HS-27A (cell line): ENCODE measurements at places on chromosomes 7 and 10.

DNA sequence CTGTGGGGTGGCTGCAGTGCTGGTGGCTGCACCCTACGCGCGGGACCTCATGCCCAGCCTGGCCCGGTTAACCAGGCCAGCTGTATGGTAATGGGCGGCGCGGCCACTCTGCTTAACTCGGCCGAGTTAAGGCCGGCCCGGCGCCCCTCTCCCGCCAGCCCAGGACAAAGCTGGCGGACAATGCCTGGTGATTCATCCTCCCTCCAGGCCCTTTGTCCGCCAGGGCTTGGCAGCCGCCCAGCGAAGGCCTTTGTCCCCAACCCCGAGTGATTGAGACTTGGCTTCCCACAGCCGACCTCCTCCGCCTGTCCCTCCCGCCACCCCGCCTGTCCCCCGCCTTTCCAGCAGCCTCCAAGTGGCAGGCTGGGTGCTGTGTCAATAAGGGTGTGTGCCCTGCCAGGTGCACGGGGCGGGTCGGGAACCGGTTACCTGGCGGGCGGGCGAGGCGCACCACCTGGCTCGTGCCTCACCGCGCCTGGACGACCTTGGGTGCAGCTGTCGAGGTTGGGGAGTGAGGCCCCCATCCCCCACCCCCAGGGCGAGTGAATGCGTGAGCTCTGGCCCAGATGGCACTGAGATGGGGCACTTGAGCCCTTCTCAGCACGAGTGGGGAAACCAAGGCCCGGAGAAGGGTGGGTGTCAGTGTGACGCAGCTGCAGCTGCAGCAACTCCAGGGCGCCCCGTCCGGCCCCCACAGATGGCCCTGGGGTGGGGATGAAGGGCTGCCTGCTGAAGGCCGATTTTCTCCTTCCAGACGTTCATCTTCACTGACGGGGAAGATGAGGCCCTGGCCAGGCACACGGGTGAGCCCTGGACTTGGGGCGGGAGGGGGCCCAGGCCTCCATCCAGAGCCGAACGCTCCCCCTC is 4.6 kb downstream of the LFNG start:
- DNase-seq: no peak

GRCh38 chr7:151590850-151591771 is 71.4 kb upstream of the RHEB start:
- DNase-seq: no peak

DNA sequence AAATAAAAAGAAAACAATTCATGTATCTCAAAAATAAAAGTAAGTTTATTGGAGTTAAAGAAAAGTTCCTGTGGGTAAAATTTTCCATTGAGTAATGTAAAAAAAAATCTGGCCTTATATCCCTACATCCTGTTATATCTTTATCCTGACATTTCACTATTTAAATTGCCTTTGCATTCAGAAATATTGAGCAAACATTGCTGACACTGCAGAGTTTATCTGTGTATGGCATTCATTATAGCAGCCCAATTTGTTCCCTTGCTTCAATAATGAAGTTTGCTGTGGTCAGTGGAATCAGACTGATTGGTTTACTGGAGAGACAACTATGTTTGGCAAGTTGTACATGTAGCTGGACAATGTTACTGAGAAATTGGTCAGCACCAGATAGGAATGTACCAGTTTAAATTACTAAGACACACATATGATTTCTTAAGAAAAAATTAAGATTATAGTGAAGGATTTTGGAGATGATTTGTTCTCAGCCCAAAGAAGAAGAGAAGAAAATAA is 271.7 kb downstream of the ANKRD7 start:
- DNase-seq: no peak

DNA sequence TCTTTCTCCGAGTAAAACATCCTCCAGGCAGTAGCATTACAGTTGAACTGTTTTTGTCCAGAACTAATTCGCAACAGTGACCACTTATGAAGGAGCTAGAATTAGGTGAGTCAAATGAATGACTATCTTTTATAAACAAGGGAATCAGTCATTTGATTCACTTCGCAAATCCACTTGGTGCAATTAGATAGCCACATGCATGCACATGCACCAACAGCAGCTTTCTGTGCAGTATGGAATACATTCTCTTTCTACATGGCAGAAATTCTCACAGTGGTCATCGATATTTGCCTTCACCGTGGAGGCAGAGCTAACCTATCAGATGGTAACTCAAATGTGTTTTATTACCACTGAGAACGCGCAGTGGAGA is 118.8 kb downstream of the CDK6 start:
- DNase-seq: no peak

DNA sequence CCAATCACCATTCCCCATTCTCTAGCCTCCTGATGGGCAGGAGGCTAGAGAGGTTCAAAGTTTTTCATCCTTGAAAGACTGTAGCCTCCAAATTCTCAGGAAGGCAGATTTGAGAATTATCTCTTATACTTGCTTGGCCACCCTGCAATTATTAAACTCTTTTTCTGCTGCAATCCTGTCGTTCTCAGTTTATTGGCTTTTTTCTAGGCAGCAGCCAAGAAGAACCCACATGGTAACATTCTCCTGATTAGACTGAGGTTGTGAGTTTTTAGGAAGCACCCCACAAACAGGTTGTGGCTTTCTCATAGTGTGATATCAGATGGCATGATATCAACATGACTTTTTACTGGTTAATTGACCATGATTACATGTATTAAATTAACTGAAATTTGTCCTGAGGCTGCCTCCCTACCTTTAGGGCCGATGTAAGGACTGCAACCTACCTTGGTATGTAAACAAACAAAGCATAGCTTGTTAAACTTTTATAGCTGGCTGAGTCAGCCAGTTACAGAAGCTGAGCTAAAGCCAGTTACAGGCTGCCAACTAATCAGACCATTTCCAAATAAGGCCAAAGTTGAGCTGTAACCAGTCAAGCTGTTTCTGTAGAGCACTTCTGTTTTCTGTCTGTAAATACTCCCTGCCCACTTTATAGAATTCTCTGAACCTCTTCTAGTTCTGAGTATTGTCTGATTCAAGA is 3.2 kb upstream of the ZNF248 start:
- no peak for DNase-seq

DNA sequence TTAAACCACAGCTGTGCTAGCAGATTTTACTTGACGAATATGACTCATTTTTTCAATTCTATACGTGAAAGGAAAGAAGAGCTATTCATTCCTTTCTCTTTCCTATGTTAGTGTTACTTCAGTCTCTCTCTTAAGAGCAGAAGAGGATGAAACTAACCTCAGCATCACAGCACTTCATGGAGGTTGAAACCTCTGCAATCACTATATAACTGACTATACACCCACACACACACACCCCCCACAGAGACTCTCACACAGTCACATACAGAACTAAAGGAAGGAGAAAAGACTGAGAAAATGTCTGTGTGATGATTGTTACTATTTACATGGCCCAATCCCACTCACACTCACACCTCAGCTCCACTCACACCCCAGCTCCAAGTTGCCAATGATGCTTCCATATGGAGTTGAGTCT is 104.2 kb downstream of the KIF20B start:
- DNase-seq: no peak

DNA sequence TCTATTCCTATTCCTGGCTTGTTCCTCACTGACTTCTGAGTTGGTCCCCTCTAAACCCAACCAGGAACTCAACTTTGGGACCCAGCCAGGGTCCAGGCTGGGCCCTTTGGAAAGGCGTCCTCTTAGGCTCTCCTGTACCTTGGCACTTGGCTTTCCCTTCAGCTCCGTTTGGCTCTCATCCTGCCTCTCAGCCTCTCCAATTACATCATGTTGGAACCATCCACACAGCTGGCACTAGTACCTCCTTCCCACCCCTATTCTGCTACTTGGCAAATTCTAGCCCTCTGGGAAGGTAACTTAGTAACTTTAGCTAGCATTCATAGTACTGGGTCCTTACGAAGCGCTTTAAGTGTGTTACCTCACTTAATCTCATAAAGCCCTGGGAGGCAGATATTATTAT is 205.3 kb upstream of the HABP2 start:
- no peak for DNase-seq

DNA sequence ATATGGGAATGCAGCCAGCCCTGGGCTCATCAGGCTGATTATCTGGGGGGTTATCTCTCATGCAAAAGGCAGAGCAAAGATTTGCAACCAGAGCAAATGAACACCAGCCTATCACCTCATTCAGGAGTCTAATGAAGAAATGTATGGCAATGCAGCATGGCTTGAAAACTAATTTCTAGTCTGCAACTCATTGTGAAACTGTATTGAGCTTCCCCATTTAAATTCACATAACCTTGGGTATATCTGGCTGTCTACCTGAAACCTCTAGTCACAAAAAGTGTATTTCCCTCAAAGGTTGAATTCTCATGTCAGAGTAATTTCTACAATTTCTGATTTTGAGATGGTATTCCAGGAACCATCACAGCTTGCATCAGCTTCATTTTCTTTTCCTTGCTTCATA is 240.0 kb downstream of the SDHAF3 start:
- DNase-seq: no peak

DNA sequence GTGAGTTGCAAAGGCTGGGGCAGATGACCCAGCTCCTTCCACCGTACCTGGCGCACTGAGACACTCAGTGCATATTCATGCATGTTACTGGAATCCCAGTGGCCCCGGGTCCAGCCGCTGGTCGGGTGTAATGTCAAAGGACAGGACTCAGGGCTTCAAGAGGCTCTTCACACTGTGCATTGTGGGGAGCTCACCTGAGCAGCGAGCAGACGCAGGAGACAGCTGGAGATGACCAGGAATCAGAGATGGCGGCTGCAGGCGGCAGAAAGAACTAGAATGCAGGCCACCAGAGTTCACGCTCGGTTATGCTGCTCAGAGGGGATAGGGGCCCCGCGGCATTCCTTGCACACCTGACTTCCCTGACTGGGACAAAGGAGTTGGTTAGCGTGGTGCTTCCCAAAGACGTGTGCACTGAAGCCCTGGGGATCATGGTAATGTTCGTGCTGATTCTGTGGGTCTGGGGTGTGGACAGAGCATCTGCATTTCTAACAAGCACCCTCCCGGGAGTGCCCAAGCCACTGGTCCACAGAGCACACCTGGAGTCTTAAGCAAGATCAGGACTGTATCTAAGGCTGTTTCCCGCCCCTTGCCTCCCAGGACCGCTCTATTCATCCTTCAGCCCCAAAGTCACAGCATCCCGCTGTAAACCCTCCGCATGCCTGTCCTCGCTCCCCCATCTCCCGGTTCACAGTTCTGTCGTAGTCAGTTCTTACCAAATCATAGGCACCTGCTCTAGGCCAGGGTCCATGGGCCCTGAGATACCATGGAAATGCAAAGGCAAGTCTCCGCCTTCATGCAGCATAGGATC is 71.0 kb downstream of the MKI67 start:
- no peak for DNase-seq

DNA sequence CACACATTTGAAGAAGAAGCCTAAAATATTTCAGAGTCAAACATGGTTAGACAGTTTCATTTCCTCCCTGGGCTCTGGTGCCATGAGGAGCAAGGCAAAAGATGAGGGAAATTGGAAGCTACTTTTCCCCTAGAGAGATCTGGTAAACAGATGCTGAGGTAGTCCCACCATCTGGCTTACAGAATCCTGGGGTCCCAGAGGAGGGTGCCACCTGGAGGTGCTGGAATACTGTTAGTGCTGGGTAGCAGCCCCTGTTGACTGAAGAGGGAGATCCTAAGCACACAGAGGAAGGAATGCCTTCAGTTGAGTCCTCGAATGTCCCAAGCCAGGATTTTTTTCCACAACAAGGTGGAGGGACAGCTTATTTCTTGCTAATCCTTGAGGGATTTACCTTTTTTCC is 160.1 kb downstream of the FZD1 start:
- DNase-seq: no peak

DNA sequence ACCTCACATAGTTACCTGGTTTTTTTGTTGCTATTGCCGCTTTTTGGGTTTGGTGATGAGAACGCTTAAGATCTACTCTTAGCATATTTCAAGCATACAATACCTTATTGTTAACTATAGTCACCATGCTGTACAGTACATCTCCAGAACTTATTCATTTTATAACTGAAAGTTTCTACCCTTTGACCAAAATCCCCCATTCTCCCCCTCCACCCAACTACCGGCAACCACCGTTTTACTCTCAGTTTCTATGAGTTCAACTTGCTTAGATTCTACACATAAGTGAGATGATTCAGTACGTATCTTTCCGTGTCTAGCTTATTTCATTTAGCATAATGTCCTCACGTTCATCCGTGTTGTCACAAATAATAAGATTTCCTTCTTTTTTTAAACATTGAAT is 86.7 kb upstream of the IL6 start:
- no peak for DNase-seq

- no peak for DNase-seq
These were observed 3.3 kb downstream of the LFNG start for GRCh38 chr7:2522780-2523433.

- DNase-seq: no peak
These were observed 76.3 kb upstream of the LYZL1 start for GRCh38 chr10:29212597-29212996.

GRCh38 chr7:155913291-155913690 is 101.0 kb upstream of the SHH start:
- DNase-seq: no peak

GRCh38 chr10:43127442-43127841 is 10.8 kb upstream of the CSGALNACT2 start:
- DNase-seq: no peak

DNA sequence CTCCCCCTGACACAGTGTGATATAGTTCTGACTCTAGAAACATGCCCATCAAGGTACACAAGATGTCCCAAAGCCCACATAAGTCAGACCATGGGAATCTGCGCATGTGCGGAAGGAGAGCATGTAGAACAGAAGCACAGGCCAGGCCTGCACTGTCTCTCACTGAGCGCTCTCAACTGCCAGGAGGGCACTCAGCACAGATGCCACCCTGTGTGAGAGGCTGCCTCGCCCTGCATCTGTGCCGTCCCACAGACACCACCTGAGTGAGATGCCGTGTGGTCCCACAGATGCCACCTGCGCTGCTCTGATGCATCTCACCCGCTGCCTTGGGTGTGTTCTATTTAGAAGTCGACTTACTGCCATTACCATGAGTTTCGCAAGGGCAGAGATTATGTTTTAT is 98.4 kb downstream of the VOPP1 start:
- DNase-seq: no peak

- no peak for DNase-seq
These were observed 28.9 kb downstream of the HTRA1 start for GRCh38 chr10:122490268-122490667.

DNA sequence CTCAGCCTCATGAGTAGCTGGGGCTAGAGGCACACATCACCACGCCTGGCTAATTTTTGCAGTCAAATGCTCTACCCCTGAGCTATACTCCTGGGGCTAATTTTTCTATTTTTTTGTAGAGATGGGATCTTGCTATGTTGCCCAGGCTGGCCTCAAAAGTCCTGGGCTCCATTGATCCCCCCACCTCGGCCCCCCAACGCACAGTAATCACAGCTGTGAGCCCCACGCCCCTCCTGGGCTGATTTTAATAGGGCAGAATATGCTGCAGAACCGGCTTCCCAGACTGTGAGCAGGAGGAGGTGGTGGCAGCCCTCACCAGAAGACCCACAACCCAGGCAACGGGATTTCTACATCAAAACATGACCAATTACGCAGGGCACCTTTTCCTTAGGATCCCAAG is 15.2 kb downstream of the BRAT1 start:
- no peak for DNase-seq

GRCh38 chr10:72263613-72264241 is 10.0 kb upstream of the DDIT4 start:
- DNase-seq: no peak

- DNase-seq: no peak
These were observed 48.1 kb upstream of the GLCCI1 start for GRCh38 chr7:7920481-7920880.
